ENCODE measurements at places on chromosomes 12 and 14.

DNA sequence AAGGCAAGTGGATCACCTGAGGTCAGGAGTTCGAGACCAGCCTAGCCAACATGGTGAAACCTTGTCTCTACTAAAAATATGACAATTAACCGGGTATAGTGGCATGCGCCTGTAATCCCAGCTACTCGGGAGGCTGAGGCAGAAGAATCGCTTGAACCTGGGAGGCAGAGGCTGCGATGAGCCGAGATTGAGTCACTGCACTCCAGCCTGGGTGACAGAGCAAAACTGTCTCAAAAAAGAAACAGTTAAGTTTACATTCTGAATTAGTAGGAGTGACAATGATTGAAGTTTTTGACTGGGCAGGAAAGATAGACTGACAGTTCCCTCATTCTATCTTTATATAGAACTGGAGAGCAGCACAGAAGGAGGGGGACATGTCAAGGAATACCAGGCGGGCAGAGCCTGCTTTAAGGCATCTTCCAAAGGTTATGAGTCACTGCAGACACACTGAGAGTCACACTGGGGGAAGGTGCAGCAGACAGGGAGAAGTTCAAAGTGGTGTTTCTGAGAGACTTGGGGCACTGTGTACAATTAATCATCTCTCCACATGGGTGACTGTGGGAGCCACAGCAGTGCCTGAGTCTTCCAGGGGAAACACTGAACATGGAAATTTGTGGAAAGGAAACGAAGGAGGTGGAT, 42.8 kb upstream of the RNASE3 start:
- no peak for DNase-seq

DNA sequence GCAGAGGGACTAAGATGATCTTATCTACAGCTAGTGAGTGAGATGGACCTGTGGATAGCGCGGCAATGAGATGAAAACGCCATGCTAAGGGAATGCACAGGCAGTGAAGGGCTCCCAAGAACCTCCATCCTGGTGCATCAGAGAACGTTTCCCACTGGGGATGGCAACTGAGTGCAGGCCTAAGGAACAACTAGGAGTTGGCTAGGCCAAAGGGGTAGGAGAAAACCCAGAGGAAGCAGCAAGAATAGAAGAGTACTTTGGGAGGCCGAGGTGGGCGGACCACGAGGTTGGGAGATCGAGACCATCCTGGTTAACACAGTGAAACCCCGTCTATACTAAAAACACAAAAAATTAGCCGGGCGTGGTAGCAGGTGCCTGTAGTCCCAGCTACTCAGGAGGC, 24.6 kb upstream of the BATF start:
- DNase-seq = peak; percentile 65

DNA sequence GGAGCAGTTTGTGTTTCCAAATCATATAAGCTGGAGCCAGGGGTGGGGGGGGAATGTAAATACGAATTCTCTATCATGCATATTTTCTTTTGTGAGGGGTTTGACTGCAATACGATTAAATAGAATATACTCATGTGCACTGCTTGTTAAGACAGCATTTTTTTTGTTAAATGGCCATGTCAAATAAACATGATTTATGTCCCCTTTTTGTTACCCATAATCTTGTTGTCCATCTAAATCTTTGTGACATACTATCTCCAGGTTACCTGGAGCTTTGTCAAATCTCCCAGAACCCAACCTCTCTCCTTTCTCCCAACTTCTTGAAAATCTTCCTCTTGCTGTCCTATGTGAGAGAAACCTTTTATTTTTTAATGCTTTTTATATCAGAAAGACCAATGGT, 233.1 kb downstream of the SLC25A21 start:
- no peak for DNase-seq

DNA sequence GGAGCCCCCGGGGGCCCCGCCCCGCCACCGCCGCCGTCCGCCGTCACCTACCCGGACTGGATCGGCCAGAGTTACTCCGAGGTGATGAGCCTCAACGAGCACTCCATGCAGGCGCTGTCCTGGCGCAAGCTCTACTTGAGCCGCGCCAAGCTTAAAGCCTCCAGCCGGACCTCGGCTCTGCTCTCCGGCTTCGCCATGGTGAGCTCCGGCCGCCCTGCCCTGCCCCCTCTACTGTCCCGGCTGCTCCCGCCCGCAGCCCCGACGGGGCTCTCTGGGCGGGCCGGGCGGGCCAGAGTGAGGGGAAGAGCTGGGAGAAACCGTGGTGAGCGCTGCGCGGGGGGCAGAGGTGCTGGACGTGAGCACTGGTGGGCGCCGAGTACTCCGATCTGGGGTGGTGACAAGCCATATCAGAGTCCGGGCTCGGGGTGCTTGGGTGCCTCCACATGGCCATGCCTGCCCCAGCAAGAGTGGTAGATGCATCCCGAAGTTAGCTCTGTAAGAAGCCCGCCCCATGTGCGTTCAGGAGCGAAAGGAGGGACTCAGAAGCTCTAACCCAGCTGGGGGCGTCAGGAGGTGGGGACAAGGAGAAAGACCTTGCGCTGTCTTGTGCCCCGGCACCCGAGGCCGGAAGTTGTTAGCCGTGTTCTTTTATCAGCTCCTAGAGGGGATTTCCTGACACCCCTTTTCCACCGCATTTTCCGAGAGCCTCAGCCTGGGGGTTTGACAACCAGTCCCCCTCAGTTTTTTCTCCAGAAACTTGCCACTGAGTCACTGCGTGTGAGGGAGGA, 717 bp downstream of the ORAI1 start:
- DNase-seq = peak; percentile 92

- DNase-seq = peak; percentile 71
These were observed 629 bp downstream of the PRDM4 start for GRCh38 chr12:107760207-107760808.

DNA sequence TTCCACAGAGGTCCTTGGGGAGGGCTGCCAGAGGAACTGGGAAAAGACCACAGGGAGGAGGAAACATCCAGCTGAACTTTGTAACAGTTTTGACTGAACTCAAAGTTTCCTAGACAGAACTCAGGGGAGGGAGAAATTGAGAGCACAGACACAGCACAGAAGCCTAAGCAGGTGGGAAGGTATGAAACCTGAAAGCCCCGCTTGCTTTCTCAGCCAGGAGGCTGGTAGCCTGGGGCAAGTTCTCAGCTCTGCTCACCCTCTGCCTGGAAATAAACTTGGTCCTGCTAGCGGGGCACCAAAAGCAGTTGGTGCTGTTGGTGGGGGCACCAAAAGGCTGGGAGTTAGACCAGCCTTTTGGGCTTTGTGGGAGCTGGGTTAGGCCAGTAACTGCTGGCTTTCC, 25.9 kb upstream of the OR4E1 start:
- DNase-seq = no peak

DNA sequence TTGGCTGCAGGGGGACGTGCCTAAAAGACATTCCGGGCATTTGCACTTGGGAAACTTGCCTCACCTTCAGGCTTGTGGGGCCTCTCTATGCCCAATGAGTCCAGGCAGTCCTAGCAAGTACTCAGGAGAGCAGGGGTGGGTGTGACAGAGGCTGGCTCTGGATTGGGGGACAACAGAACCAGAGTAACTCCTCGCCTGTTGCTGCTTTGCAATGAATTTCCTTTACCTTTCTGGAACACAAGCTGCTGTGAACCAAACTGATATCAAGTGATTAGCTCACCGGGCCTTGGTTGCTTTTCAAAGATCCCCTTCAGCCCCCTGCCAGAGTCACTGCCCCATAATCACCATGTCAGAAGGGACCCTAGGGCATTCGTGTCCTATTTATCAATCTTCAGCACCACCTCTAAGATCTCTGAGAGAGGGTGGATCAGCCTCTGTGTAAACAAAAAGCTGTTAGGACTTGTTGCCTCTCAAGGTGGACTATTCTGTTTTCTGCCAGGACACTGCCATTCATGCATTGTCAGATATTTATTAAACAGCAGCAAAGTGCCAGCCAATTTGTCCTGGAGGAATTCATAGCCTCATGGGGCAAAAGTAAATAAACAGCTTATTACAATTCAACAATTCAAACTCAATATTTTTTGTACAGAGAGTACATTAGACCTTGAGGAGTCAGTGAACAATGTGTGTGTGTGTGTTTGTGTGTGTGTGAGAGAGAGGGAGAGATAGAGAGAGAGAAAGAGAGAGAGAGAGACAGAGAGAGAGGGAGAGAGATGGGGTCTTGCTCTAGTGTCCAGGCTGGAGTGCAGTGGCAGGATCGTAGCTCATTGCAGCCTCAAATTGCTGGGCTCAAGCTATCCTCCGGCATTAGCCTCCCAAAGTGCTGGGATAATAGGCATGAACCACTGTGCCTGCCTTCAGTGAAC, 11.3 kb downstream of the NFATC4 start:
- no peak for DNase-seq

GRCh38 chr14:72154645-72155378, 222.6 kb downstream of the RGS6 start:
- DNase-seq = no peak

- no peak for DNase-seq
These were observed 9.7 kb upstream of the SGPP1 start for GRCh38 chr14:63737582-63738006.

DNA sequence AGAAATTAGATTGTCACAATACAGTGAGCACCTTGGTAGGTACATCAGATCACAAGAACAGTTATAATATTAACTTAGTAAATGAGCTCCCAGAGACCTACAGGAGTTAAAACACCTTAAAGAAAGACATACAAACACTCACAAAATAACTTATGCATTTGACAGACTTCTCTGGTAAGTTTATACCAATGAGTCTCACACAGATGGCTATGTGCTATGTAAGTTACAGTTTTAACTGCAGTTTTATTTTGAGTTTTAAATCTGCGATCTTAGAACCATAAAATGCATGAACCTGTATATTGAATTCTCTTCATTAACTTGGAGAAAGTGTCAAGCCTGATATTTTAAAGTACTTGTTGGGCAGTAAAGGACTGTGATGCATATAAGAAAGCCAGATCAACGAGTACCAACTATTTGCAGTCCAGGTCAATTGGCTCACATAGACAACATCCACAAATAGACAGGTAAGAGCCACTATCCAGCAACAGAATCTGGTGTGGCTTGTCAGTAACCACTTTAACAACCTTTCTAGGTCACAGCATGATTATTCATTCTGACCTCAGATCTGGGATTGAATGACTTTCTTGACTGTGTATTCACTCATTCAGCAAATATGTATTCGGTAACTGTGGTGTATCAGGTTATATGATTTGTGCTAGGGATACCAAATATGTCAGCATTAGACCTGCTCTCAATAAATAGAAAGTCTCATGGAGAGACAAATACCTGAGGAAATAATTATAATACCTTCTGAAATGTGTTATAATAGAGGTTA, 856.6 kb upstream of the MGAT4C start:
- no peak for DNase-seq

DNA sequence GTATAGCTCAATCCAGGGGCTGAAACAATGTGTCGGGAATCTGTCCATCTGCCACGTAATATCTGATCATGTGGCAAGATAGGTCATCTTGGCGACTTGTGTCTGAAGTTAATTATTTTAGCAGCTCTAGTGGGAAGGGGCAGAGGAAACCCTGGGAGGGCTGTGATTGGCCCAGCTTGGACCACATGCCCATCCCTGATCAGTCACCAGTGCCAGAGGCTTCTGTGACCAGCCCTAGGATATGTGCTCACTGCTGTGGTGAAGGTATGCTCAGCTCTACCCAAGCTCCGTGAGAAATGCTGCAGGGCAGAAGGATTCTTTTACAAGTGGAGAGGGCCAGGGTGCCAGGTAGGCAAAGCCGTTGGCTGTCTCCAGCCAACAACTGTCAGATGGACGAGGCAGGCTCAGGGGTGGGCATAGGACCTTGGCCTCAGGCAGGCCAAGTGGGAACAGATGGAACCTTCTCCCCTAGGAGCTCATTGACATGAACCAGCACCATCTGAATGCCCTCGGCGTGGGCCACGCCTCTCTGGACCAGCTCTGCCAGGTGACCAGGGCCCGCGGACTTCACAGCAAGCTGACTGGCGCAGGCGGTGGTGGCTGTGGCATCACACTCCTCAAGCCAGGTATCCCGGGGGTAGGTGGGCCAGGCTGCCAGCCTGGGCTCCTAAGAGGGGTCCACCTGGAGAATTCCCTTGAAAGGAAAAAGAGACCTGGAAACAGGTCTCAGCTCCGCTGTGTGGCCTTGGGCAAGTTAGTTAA, 21.1 kb downstream of the MVK start:
- no peak for DNase-seq

DNA sequence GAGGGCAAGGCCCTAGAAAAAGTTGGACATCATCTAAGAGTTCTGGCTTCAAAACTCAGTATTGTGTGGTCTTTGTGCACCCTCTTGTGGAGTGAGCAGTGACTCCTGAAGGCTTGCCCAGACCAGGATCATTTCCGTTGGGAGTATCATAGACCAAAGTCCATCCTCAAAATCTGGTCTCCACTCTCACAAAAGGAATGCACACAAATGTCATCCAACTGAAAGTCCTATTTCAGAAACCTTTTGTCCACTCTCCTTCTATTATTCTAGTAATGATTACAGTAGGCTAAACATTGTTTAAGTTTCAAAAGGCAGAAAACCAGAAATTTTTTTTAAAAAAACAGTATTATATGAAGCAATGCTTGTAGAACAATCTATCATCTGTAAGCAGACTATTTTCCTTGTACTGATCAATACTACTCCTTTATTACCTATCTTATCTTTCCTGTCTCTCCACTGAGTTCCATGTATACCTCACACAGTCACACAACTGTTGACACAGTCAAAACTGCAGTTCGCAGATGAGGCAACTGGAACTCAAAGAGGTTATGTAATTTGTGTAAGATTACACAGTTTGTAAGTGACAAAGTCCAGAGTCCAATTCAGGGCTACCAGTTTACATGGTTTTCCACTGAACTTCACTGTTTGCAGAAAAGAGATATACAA, 41.4 kb downstream of the COX16 start:
- no peak for DNase-seq

- no peak for DNase-seq
These were observed 111.6 kb downstream of the SCAF11 start for GRCh38 chr12:45878630-45879255.
